ENCODE measurements at places on chromosomes 3 and 15.
A peak's percentile ranks its signal among the peaks of the same experiment; 100 is the strongest.

DNA sequence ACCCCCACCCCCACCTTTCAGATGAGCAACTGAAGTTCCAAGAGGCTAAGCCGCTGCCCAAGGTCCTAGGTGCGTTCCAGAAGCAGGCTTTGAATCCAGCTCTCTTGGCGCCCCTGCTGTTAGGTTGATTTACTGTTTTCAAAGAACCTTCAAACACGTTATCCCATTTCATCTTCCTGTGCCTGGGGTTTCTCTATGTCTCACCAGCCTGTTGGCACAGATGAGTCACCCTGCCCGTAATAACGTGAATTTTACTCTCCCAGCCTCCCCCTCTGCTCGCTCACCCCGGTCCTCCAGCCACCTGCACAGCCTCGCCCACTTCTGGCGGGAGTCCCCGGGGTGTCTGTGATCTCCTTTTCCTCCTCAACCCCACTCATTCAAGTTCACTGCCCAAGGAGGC, 13.0 kb upstream of the TSEN2 start:
- DNase-seq, result peak; percentile 92

- DNase-seq, result no peak
Observed at GRCh38 chr3:195043607-195044339, 227.2 kb downstream of the XXYLT1 start.

- no peak for DNase-seq
Observed at GRCh38 chr3:103227651-103228050, 792.8 kb downstream of the ZPLD1 start.

- DNase-seq, result peak; percentile 72
Observed at GRCh38 chr3:168096210-168096652, 507 bp upstream of the GOLIM4 start.
